Memory B cell (primary cell): ENCODE measurements at places on chromosomes 2 and 18.

GRCh38 chr2:72146347-72147302 lies 1.0 kb downstream of the CYP26B1 start:
- peaks cover 30% of the 10 kb centered on the region for H3K4me1 ChIP-seq
- no peak overlapping the region for H3K27ac ChIP-seq
- peaks cover 39% of the 10 kb centered on the region for H3K27me3 ChIP-seq
- no peak for DNase-seq
- H3K36me3 ChIP-seq, result peaks cover 7% of the 10 kb centered on the region

DNA sequence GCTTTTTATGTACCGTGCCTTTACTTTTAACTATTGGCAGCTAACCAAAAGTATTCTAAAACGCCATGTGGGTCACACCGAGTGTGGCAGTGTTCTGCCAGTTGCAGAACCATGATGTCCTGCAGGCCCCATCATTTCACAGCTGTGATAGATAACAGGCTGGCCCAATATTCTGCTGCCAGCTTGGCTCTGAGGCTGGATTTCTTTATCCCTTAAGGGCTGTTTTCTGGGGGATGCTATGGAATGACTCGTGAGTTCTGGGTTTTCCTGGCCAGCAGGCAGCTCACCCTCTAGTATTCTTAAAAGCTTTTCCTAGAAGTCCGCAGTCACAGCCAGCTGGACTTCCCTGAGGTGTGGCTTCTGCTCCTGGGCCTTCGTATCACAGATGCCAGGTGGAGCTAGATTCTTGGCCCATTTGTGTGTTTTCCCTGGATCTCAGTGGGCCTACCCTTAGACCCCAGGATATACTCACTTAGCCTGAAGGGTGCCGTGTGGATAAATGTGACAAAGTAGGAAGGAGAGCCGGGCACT lies 41.0 kb downstream of the FHOD3 start:
- peaks cover 7% of the 10 kb centered on the region for H3K27me3 ChIP-seq
- no peaks in the 10 kb centered on the region for H3K36me3 ChIP-seq
- H3K4me3 ChIP-seq, result no peak overlapping the region
- H3K27ac ChIP-seq, result no peak overlapping the region

DNA sequence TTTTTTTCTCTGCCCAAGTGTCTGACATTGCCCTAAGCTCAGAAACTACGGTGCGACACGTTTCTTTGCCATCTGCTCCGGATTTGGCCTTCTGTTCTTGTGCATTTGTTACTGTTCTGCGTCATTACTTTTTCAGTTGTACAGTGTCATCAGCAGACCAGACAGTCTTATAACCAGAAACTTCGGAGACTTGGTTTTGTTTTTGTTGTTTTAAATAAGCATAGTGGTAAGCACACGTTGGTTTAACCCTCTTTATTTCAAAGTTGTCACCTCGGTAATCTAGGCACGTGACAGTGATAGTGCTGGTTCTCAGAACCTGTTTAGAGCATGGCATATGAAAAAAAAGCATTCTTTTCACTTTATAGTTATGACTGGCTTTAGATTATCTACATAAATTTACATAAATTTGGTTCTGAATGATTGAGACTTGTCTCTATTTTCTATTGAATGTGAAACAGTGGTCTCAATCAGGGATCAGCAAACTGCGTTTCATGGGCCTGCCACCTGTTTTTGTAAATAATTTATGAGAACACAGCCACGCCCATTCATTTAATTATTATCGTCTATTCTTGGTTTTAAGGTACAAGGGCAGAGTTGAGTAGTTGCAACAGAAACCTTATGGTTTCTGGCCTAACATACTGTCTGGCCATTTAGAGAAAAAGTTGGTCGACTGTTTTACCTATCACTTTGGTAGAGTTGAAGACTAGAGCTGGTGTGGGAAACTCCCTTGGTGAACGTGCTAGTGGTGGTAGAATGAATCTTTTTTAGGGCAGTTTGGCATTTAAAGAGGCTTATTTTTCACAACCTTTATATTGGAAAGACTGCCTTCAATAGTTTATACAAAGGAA lies 106.5 kb downstream of the ZNF532 start:
- H3K27ac ChIP-seq, result peak overlapping the region; percentile 99
- H3K4me1 ChIP-seq, result peaks cover 61% of the 10 kb centered on the region
- no peaks in the 10 kb centered on the region for H3K27me3 ChIP-seq
- peak; percentile 37 for DNase-seq

GRCh38 chr2:234932591-234933168 lies 19.1 kb upstream of the SH3BP4 start:
- H3K27me3 ChIP-seq, result peaks cover 17% of the 10 kb centered on the region
- H3K27ac ChIP-seq, result no peak overlapping the region
- no peak for DNase-seq
- H3K36me3 ChIP-seq, result peaks cover 2% of the 10 kb centered on the region

DNA sequence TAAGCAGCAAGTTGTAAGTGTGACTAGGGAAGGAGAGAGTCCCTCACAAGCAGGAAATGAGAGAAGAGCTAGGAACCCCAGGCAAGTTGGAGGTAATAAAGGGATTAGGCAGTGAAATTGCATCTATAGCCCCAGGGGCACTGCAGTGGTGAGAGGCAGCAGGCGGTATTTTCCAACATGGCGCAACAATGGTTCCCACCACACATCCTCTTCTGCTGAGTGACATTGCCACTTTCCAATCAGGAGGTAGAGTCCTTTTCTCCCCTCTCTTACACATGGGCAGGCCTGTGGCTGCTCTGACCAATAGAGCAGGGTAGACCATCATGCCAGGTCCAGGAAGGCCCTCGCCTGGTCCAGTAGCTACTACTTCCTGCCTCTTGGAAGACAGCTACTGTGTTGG lies 86.6 kb downstream of the DNER start:
- H3K36me3 ChIP-seq, result no peaks in the 10 kb centered on the region
- no peaks in the 10 kb centered on the region for H3K4me1 ChIP-seq
- peaks cover 11% of the 10 kb centered on the region for H3K27me3 ChIP-seq
- DNase-seq, result no peak
- H3K27ac ChIP-seq, result no peak overlapping the region

DNA sequence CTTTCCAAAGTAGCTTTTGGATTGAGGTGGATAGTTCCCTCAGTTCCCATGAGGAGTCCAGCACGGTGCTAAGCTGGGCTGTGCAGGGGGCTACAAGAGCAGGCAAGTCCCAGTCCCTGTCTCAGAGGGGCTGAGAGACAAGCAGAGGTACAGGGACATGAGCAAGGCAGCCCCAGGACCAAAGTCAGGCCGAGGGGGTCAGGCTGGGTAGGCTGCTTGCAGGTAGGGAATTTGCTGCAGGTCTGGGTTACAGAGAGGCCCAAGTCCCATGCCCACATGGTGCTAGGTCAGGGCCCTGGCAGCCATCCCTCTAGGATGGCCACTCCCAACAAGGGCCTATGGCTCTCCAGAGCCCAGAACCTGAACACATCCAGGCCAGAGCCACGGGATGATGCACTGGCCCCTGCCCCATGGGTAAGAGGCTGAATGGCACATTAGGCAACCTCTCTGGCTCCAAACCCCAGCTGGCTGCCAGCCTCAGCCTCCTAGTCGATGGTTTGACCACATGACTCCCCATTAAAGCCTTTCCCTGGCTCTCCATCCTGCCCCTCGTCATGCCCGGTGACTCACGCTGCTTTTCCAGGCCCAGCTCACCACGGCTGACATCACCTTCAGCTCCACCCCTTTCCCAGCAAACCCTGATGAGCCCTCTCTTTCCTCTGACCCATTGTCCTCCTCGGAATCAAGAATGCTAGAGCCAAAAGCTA lies 83.7 kb downstream of the SDC1 start:
- DNase-seq, result no peak
- no peaks in the 10 kb centered on the region for H3K4me1 ChIP-seq

- H3K36me3 ChIP-seq, result no peaks in the 10 kb centered on the region
- H3K27me3 ChIP-seq, result no peaks in the 10 kb centered on the region
- DNase-seq, result no peak
Observed at GRCh38 chr2:57890464-57890863, 156.1 kb upstream of the VRK2 start.

- H3K4me3 ChIP-seq, result no peak overlapping the region
- DNase-seq, result no peak
- H3K36me3 ChIP-seq, result peaks cover 6% of the 10 kb centered on the region
- peaks cover 2% of the 10 kb centered on the region for H3K27me3 ChIP-seq
- H3K27ac ChIP-seq, result no peak overlapping the region
Observed at GRCh38 chr2:23592061-23592685, 207.2 kb downstream of the KLHL29 start.

DNA sequence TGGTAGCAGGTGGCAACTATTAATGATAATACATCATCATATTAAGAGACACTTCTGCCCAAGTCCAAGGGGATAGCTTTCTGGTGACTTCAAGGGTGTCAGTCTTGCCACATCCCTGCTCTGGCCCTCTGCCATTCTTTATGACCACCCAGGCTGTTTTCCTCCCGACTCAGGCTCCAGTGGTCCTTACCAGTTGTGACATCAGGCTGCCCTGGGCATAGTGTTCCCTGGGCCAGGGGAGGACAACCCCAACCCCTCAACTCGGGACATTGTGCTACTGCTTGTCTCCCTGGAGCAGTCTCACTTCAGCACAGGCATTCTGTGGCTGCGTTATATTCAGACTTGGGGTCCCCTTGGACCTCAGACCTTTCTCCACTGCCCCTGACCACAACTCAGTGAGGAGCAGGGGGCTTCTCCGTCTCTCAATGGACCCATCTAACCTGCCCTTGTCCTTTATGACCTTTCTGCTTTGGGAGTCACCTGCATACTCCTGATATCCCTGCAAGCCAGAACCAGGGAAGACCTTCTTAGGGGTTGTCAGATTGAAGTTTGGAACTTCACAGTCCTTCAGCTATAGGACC lies 12.8 kb downstream of the DNAJB2 start:
- H3K27ac ChIP-seq, result no peak overlapping the region
- H3K4me3 ChIP-seq, result no peak overlapping the region
- H3K27me3 ChIP-seq, result no peaks in the 10 kb centered on the region
- no peak for DNase-seq
- H3K36me3 ChIP-seq, result no peaks in the 10 kb centered on the region

GRCh38 chr18:59629894-59630293 lies 67.3 kb downstream of the CCBE1 start:
- peaks cover 15% of the 10 kb centered on the region for H3K27me3 ChIP-seq
- no peaks in the 10 kb centered on the region for H3K36me3 ChIP-seq
- no peak overlapping the region for H3K27ac ChIP-seq
- no peaks in the 10 kb centered on the region for H3K4me1 ChIP-seq
- no peak overlapping the region for H3K4me3 ChIP-seq

GRCh38 chr2:65228263-65228750 lies 676 bp downstream of the ACTR2 start:
- DNase-seq, result peak; percentile 69
- peak overlapping the region; percentile 95 for H3K27ac ChIP-seq
- peaks cover 18% of the 10 kb centered on the region for H3K4me1 ChIP-seq
- no peaks in the 10 kb centered on the region for H3K27me3 ChIP-seq
- peaks cover 6% of the 10 kb centered on the region for H3K36me3 ChIP-seq
- H3K4me3 ChIP-seq, result peak overlapping the region; percentile 93

GRCh38 chr2:237060534-237061312 lies 25.0 kb upstream of the COPS8 start:
- no peak overlapping the region for H3K27ac ChIP-seq
- H3K4me3 ChIP-seq, result no peak overlapping the region
- peaks cover 26% of the 10 kb centered on the region for H3K4me1 ChIP-seq
- H3K27me3 ChIP-seq, result peaks cover 8% of the 10 kb centered on the region
- no peak for DNase-seq

- no peak for DNase-seq
- H3K27ac ChIP-seq, result no peak overlapping the region
- H3K4me1 ChIP-seq, result no peaks in the 10 kb centered on the region
- no peaks in the 10 kb centered on the region for H3K27me3 ChIP-seq
- no peaks in the 10 kb centered on the region for H3K36me3 ChIP-seq
- H3K4me3 ChIP-seq, result no peak overlapping the region
Observed at GRCh38 chr2:143881246-143881645, 638.7 kb downstream of the ZEB2 start.
